ENCODE measurements at places on chromosomes 7 and 10.

- DNase-seq = no peak
These were observed 17.6 kb upstream of the FLNC start for GRCh38 chr7:128812514-128813168.

- no peak for DNase-seq
These were observed 49.6 kb downstream of the EXOC6 start for GRCh38 chr10:92897916-92898315.

DNA sequence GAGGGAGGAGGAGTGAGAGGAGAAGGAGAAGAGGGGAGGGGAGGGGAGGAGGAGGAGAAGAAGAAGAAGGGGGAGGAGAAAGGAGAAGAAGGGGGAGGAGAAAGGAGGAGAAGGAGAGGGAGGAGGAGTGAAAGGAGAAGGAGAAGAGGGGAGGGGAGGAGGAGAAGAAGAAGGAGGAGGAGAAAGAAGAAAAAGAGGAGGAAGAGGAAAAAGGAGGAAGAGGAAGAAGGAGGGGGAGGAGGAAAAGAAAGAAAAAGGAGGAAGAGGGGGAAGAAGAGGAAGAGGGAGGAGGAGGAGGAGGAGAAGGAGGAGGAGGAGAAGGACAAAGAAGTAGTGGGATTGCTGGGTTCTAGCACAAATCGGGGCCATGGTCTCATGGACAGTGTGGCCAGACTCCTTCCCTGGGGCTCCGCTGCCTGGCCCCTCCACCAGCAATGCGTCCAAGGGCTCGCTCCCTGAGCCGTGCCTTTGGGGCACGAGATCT is 4.2 kb upstream of the MAFK start:
- no peak for DNase-seq

GRCh38 chr7:36369171-36369570 is 20.5 kb upstream of the ANLN start:
- no peak for DNase-seq

GRCh38 chr10:68238371-68238770 is 6.5 kb upstream of the ATOH7 start:
- no peak for DNase-seq

DNA sequence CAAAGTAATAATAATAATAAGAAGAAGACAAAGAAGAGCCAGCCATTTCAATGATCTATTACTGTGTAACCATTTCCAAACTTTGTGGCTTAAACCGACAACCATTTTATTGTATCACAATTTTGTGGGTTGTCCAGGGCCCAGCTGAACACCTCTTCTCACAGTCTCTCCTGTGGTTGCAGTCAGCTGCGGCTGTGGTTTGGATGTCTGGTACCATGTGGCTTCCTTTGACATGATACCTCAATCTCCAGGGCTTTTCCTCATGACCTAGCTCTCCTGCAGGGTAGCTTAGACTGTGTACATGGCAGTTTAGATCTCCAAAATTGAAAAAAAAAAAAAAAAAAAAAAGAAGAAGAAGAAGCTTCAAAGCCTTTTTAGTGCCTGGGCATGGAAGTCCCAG is 72.6 kb upstream of the NFKB2 start:
- no peak for DNase-seq

DNA sequence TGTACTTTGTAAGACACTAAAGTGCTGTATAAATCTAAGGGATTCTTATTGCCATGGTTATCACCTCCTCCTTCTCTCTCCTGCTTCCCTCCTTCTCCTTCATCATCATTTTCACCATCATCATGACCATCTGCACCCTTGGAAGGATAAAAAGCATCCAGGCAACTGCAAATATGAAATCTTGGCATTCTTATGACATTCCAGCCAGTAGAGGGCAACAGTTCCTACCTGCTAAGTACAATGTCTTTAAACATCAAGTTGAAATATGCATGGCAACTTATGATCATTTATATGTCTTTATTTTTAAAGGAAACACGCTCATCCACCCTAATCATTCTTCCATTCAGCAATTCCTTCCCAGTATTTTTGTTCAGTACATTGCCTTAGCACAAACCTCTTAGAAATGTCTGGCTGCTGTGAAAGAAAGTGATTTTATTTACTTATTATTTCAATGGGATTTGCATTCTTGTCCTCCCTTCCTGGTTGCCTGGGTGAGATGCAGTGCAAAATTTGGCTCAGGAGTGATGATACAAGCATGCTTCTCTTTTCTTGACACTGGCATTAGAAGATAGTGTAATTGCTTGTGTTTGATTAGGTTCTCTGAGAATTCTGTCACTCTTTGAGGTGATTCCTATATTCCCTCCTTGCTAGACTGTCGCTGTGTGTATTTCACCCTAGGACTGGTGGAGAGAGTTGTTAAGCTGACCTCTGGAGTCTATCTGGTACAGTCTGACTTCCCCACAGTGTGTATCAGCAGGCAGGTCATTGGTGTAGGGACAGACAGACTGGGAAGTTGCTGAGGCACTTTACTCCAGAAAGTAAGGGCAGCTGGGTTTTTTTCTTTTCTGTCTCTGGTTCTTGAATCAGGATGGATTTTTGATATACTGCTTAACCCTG is 188.5 kb upstream of the BMPER start:
- DNase-seq = no peak

DNA sequence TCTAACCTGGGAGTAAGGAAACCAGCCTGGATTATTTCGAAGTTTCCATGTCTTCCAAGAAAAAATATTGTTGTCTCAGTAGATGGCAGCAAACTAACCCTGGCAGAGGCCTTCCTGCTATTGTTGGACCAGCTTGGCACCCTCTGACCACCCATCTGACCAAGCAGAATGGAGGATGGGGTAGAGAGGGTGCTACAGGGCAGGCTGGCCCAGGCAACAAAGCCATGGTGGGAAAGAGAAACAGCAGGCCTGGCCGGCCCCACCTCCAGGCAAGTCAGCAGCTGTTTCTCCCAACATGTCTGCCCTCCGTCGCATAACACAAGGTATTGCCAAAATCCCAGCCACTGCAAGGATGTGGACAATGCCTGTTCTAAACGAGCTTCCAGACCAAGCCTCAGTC is 95.0 kb downstream of the FAM53B start:
- no peak for DNase-seq

DNA sequence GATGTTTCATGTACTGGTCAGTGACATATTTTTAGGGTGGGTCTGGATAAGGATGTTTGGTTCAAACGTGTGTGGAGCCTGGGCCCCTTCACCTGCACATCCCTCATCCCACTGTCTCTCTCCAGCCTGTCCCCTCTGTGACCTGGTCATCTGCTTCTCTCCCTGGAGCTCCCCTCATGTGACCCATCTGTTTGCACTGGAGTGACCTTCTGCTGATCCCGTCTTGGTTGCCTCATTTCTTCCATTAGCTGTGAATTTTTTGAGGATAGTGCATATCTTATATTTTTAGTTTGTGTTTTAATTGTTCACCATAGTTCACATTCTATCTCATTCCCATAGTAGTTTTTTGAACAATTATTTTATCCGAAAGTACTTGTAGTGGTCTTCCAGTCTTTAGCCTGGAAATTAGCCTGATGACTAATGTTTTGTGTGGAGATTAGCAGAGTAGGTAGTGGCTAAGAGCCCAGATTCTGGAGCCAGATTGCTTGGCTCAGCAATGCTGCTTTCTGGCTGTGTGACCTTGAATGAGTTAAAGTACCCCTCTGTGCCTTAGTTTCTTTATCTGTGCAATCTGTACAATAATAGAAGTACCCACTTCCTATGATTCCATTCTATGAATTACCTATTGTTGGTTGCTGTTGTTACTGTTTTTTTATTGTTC is 224.5 kb downstream of the LRMDA start:
- DNase-seq = no peak

- DNase-seq = no peak
These were observed 36.0 kb downstream of the KCNH2 start for GRCh38 chr7:150942001-150942590.

DNA sequence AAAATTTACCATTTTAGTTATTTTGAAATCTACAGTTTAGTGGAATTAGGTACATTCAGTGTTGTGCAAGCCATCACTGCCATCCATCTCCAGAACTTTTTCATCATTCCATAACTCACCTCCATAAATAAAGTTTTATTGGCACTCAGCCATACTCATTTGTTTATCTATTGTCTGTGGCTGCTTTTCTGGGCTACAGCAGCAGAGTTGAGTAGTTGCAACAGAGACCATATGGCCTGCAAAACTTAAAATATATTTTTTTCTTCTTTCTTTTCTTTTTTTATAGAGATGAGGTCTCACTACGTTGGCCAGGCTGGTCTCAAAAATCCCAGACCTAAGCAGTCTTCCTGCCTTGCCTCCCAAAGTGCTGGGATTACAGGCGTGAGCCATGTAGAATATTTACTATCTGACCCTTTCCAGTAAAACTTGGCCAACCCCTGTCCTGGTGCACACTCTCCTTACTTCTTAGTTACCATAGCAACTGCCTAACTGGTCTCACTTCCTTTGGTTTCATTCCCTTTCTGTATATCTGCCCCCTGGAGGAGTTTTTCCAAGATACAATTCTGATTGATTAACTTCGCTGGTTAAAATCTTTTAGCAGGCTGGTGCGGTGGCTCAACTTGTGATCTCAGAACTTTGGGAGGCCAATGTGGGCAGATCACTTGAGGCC is 133.2 kb downstream of the CUX1 start:
- DNase-seq = no peak

GRCh38 chr7:135801877-135802276 is 53.3 kb upstream of the FAM180A start:
- no peak for DNase-seq

- DNase-seq = no peak
These were observed 28.1 kb upstream of the FAM20C start for GRCh38 chr7:163971-164881.

GRCh38 chr10:115073796-115074195 is 19.4 kb upstream of the ATRNL1 start:
- DNase-seq = no peak

GRCh38 chr7:698515-699475 is 27.7 kb upstream of the DNAAF5 start:
- no peak for DNase-seq

- peak; percentile 14 for DNase-seq
These were observed 29.8 kb upstream of the VCL start for GRCh38 chr10:73968098-73968521.

DNA sequence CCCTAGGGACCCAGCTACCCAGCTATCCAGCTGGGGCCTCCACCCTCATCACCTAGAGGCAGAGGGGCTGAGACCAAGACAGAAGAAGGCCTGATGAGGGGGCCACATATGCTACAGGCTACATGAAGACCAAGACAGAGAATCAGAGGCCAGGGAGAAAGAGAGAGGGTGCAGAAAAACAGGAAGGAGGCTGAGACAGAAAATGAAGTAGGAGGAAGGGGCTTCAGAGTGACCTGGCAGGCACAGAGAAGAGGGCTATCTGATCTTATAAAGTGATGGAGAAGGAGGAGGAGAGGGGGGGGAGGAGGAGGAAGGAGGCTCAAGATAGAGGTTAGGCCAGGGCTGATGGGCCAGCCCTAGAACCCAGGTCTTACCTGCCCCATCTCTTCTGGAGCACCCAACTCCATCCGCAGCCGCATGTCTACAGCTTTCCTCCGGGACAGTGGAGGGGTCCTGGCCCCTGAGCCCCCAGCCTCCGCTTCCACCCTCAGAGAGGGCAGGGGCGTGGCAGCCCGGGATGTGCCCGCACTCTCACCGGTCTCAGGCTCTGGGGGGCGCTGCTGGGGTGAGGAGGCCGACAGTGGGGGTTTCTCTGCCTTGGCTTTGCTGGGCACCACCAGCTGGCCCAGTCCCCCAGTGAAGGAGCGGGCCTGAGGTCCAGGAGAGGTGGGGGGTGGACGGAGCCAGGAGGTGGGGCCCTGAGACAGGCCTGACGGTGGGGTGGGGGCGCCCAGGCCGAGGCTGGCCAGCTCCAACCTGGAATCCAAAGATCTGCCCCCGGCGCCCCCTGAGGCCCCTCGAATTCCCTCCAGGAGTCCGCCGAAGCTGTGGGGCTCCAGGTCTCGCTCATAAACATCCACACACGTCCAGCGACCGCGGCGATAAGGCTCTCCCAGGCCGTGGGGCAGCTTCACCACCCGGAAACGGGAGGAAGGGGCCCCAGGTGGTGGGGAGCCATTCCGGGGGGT is 1.8 kb downstream of the TSC22D4 start:
- no peak for DNase-seq

- DNase-seq = no peak
These were observed 6.5 kb downstream of the DLX5 start for GRCh38 chr7:97018126-97018601.

GRCh38 chr10:101494650-101495049 is 93.4 kb downstream of the POLL start:
- DNase-seq = no peak

DNA sequence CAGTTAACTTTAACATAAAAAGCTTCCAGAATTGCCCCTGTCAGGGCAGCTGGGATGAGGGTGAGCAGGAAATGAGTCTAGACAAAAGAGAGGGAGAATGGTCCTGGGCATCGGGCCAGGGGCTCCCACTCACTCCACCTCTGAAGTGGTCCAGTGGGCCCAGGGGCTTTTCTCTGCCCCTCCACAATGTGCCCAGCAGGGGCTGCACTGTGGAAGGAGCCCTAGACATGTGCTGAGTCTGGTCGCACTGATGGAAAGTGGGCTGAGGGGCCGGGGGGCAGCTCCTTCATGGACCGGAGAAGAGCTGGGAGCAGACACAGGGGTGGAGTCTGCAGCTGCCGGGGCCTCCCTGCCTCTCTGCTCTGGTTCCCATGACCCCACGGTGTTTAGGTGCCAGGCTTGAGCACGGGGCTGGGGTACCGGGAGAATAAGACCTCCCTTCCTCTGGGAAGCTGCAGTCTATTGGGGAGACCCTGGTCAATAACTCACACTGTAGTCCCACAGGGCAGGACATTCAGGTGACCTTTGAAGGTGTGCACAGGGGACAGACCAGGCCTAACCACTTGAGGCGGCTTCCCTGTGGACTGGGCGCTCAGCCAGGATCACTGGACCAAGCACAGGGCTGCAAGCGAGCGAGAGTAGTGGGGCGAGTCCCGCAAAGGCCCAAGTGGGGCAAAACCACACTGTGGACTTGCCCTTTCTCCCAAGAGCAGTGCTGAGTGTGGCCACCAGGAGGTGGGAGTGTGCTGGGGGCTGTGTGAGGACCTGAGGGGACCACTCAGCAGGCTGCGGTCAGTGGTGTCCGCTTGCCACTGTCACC is 6.1 kb downstream of the ADCY1 start:
- DNase-seq = peak; percentile 64

DNA sequence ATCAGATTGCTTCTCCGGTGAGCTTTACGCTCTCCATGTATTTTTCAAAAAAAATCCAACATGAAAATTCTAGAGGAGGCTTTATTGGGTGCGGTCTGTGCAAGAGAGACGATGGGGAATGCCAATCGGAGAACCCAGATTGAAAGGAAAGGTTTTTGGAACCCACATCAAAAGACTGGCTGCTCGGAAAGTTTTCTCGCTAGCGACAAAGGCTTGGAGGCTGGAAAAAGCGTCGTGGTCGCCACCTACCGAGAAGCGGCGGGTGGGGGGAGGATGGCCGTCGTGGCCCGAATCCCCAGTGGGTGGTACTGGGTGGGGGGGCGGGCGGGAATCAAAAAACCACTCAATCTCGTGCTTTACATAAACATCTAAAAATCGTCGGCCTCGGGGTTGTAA is 1.1 kb upstream of the GTF2I start:
- DNase-seq = peak; percentile 53

DNA sequence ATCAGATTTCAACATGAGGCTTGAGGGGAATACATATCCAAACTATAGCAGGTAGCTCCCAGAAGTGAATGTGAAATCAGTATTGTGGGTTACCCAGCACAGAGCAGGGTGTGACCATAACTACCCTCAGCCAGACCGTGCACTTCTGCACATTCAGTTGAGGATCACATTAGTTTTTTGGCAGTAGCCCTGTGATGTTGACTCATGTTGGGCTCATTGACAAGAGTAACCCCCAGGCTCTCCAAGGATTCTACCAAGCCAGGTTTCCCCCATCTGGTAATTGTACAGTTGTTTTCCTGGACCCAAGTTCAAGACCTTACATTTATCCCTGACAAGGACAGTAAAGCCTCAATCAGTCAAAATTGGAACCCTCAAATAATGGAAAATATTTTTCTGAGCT is 11.7 kb upstream of the CPA4 start:
- no peak for DNase-seq
